Activated CD4-positive, alpha-beta memory T cell treated with anti-CD3 and anti-CD28 coated beads for 36 hours (primary cell): ENCODE measurements at places on chromosomes 3 and 15. TPM values are rescaled to one million over a fixed set of nuclear protein-coding genes. Genes with fewer than 3 reads are reported as not detected.

DNA sequence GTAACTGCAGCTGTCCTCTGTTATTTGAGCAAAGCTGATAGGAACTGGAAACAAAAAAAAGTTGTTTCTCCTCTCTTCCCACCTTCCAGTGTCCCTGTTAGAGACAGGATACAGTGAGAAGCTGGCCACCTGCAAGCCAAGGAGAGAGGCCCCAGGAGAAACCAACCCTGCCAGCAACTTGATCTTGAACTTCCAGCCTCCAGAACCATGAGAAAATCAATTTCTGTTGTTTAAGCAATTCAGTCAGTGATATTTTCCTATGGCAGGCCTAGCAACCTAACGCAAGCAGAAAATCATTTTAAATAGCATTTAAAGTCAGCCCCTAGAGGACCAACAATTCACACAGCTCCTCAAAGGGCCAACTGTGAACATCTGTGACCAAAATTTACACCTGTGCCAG lies 291.3 kb downstream of the OXSM start:
- H3K27me3 ChIP-seq, result no peaks in the 10 kb centered on the region
- no peaks in the 10 kb centered on the region for H3K36me3 ChIP-seq
- no peaks in the 10 kb centered on the region for H3K4me1 ChIP-seq
- no peak overlapping the region for H3K4me3 ChIP-seq

DNA sequence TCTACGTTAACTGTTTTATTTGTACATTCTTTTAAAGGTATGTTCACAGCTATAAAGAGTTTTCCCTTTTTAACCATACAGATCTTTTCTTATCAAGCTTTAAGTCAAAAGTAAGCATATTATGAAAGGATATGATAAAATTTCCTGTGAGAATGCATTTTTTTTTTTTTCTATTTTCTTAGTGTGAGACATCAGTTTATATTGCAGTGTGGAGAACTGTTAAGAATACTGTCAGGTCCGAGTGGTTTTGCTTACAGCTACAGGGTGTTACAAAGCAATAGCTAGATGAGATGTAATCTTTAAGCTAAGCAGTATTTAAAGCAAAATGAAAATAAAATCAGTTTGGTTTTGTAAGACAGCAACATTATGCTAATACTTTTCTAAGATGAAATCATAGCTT lies 133.2 kb downstream of the SLC25A26 start:
- peaks cover 10% of the 10 kb centered on the region for H3K4me1 ChIP-seq
- no peak overlapping the region for H3K27ac ChIP-seq
- H3K4me3 ChIP-seq, result no peak overlapping the region

GRCh38 chr3:195133462-195133861 lies 137.5 kb downstream of the XXYLT1 start:
- peak; percentile 90 for DNase-seq
- H3K27ac ChIP-seq, result peak overlapping the region; percentile 61
- peaks cover 44% of the 10 kb centered on the region for H3K4me1 ChIP-seq
- no peak overlapping the region for H3K4me3 ChIP-seq
- H3K27me3 ChIP-seq, result no peaks in the 10 kb centered on the region

- no peak overlapping the region for H3K4me3 ChIP-seq
- DNase-seq, result no peak
- H3K4me1 ChIP-seq, result no peaks in the 10 kb centered on the region
- H3K36me3 ChIP-seq, result no peaks in the 10 kb centered on the region
- H3K27ac ChIP-seq, result no peak overlapping the region
- H3K27me3 ChIP-seq, result no peaks in the 10 kb centered on the region
Observed at GRCh38 chr3:55194376-55194775, 266.5 kb upstream of the LRTM1 start.

Gene ROPN1
- total RNA-seq, result not detected

GRCh38 chr3:193946945-193947344 lies 189.0 kb upstream of the HES1 start:
- H3K4me3 ChIP-seq, result no peak overlapping the region
- no peaks in the 10 kb centered on the region for H3K4me1 ChIP-seq
- no peak overlapping the region for H3K27ac ChIP-seq
- peaks cover 22% of the 10 kb centered on the region for H3K27me3 ChIP-seq
- no peaks in the 10 kb centered on the region for H3K36me3 ChIP-seq

DNA sequence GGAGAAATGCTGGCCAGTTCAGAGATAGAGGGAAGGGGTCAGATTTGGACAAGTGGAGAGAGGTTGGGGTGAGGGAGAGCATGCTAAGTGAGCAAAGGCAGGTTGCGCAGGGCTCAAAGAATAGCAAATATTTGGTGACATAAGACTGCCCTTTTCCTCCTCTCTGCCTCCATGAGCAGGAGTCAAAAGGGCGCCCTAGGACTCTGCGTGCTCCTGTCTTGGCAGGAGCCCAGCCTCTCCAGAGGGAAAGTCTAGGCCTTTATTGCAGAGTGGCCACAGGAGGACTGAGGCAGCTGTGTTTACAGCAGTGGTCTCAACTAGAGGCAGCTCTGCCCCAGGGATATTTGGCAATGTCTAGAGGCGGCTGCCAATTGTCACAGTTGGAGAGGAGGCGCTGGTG lies 165.6 kb downstream of the FAM43A start:
- no peaks in the 10 kb centered on the region for H3K36me3 ChIP-seq
- H3K27ac ChIP-seq, result no peak overlapping the region
- H3K27me3 ChIP-seq, result no peaks in the 10 kb centered on the region
- H3K4me1 ChIP-seq, result no peaks in the 10 kb centered on the region

Gene BTLA
- total RNA-seq, result 18.7 TPM

DNA sequence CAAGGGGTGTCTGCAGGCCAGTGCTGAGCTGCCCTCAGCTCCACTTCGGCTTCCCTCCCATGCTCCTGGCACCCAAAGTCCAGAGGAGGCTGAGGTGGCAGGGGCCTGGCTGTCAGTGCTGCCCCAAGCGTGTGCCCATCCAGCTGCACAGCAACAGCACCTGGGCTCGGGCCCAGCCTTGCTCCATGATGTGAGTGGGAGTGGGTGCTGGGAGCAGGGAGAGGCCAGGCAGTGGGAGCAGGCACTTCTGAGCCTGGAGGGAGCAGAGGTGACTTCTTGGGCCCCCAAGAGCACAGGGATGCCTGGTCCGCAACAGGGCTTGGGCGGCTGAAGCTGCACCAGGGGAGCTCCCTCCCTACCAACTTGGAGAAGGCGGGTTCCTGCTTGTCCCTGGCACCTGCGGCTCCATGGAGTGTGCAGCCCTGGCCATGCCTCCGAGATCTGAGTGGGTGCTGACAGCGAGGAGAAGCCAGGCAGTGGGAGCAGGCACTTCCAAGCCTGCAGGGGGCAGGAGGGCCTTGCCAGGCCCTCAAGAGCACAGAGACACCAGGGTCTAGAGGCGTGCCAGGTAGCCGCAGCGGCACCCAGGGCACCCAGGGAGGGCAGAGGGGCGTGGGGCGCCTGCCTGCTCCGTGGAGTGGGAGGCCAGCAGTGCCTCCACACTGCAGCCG lies 366.7 kb upstream of the SGO1 start:
- H3K27ac ChIP-seq, result no peak overlapping the region
- H3K36me3 ChIP-seq, result no peaks in the 10 kb centered on the region
- no peak for DNase-seq
- H3K4me3 ChIP-seq, result no peak overlapping the region
- no peaks in the 10 kb centered on the region for H3K4me1 ChIP-seq
- no peaks in the 10 kb centered on the region for H3K27me3 ChIP-seq

DNA sequence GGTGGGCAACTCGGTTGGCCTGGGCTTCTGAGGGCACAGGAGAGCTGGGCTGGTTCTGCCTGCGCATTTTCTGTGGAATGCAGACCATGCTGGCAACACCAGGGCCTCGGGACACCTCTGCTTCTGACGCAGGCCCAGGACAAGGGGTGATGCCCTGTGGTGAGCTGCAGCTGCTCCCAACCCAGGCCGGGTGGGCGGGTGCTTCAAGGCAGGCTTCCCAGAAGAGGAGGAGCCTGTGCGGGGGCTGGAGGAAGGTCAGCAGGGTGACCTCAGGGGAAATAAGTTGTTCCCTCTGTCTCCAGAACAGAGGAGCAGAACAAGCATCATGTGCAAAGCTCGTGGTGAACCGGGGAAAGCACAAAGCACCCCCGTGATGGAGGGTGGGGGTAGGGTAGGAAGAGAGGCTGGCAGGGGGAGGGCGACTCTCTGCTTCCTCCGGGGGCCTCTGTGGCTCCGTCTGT lies 11.0 kb upstream of the PLXNA1 start:
- H3K4me3 ChIP-seq, result no peak overlapping the region
- H3K36me3 ChIP-seq, result peaks cover 5% of the 10 kb centered on the region
- peaks cover 8% of the 10 kb centered on the region for H3K27me3 ChIP-seq

DNA sequence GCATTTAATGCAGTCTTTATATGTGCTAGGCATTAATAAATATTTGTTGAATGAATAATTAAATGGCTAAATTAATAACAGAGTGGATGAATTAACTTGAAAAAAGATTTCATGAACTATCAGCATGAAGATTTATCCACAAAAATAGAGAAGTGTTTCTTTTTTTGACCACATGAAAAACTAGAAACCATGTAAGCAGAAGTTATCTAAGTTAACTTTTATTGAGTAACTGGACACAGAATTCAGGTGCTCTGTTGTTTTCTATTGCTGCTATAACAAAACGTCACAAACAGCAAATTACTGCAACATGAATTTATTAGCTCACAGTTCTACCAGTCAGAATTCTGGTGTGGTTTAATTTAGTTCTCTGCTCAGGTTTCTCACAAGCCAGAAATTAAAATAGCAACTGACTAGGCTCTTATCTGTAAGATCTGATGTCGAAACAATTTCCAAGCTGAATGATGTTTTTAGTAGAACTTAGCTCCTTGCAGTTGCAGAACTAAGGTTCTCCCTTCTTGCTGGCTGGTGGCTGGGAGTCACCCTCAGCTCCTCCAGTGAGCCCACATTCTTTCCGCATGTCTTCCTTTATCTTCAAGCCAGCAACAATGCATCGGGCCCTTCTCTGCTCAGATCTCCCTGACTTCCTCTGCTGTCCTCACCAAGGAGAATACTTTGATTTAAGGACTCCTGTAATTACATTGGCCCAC lies 810.2 kb upstream of the ALCAM start:
- DNase-seq, result no peak
- no peaks in the 10 kb centered on the region for H3K36me3 ChIP-seq
- peaks cover 5% of the 10 kb centered on the region for H3K27me3 ChIP-seq
- H3K4me3 ChIP-seq, result no peak overlapping the region

Gene EPHB3
- not detected for total RNA-seq

Gene GPR176
- total RNA-seq, result 0.27 TPM

GRCh38 chr3:30449290-30449632 lies 157.1 kb upstream of the TGFBR2 start:
- no peaks in the 10 kb centered on the region for H3K36me3 ChIP-seq
- no peak overlapping the region for H3K4me3 ChIP-seq
- no peak for DNase-seq
- no peaks in the 10 kb centered on the region for H3K4me1 ChIP-seq
- no peaks in the 10 kb centered on the region for H3K27me3 ChIP-seq

DNA sequence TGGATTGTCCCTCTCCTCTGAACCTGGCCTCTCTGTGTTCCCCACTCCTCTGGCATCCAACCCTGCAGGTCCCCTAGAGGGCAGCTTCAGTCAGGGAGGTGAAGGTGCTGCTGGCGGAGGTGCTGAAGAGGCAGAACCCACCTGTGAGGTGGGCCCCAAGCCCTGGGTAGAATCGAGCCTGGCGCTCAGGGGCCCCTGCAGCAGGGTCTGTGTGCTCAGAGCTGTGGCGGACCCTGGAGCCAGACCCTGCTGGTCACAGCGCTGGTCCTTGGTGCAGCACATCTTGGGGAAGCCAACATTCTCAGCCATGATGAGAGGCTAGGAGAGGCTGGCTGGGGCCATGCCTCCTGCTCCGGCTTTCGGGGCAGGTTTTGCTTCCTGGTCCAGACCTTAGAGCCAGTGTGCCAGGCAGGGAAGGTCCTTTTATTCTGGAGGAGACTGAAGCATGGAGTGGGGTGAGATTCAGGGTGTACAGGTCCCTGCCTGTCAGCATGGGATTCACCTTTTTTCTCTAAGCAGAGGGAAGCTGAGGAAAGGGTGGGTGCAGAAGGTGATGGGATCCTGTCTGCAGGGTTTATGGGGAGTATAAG lies 54.7 kb upstream of the TAMM41 start:
- H3K27ac ChIP-seq, result no peak overlapping the region
- no peak for DNase-seq
- no peaks in the 10 kb centered on the region for H3K27me3 ChIP-seq
- no peaks in the 10 kb centered on the region for H3K36me3 ChIP-seq
- no peak overlapping the region for H3K4me3 ChIP-seq

Gene CD80
- 3.7 TPM for total RNA-seq

DNA sequence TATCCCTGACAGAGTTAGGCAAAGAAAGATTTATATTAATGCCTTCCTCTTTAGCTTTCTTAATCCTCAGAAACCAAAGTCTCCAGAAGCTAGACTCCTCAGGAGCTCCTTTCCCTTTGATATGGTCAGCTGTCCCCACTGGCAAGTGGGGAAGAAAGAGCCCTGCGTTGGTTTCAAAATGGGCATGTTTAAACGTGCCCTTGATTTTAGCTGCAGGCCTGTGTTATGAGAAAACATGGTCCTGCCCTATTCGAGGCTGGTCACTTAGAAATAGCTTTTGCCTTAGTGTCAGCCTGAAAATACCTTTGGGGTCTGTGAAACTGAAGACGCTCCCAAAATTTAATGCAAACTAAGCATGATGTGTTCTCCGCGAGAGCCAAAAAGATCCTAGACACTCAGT lies 135.5 kb upstream of the RARB start:
- H3K4me3 ChIP-seq, result no peak overlapping the region
- H3K27ac ChIP-seq, result no peak overlapping the region
- H3K27me3 ChIP-seq, result no peaks in the 10 kb centered on the region
- no peak for DNase-seq

Gene SUSD5
- total RNA-seq, result not detected

Gene CALML4
- total RNA-seq, result 5.3 TPM

Gene WDR53
- total RNA-seq, result 24.1 TPM

DNA sequence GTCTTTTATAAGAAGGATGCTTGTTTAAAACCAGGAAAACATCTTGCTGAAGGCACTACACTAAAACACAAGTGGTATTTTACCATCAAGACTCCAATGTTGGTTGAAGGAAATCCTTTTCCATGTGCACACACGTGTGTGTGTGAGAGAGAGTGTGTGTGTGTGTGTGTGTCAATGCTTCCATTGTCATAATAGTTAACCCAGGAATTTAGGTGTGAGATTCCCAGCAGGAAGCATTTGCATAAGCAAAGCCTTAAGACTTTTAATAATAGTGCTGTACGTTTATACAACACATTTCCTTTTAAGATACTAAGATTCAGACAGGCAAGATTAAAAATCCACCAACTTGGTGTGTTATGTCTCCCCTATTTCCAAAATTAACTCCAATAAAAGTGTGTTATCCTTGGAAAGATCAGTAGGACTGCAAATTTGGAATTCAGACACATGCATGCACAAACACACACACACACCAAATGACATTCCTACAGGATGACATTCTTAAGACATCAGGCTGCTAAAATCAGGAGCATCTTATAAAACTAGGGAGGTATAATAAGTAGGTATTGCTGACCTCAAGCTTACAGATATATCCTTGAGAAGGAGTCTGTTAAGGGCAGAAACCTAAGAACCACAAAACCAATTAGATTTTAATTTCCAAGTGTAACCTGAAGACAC lies 18.3 kb downstream of the LMCD1 start:
- no peak overlapping the region for H3K4me3 ChIP-seq
- peaks cover 2% of the 10 kb centered on the region for H3K4me1 ChIP-seq
- H3K36me3 ChIP-seq, result no peaks in the 10 kb centered on the region
- H3K27ac ChIP-seq, result no peak overlapping the region

Gene CASR
- total RNA-seq, result 0.19 TPM

Gene GP9
- not detected for total RNA-seq
